ENCODE measurements at places on chromosomes 3 and 15.

- no peak for DNase-seq
These were observed at the start of gene GRM7 for GRCh38 chr3:6860954-6861624. Gene GRM7, plus strand, starts transcription at chr3:6861115.

DNA sequence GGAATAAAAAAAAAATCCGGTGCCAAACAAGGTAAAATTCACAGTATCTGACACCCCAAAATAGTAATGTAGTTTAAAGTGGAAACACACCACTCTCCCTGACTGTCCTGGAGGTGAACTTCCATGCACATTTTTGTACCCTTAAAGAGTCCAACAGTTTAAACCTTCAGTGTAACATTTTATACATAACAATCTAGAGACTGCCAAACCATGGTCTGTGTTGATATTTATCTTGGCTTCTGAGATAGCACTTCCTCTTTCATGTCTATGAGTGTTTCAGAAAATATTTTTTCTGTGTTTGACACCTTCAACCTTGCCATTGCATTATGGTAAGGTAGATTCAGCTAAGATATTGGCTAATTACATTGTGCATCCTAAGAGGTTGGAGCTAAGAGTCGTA is 13.9 kb downstream of the TMEM45A start:
- DNase-seq, result no peak

GRCh38 chr3:132661101-132661500 is 972 bp downstream of the UBA5 start:
- no peak for DNase-seq

DNA sequence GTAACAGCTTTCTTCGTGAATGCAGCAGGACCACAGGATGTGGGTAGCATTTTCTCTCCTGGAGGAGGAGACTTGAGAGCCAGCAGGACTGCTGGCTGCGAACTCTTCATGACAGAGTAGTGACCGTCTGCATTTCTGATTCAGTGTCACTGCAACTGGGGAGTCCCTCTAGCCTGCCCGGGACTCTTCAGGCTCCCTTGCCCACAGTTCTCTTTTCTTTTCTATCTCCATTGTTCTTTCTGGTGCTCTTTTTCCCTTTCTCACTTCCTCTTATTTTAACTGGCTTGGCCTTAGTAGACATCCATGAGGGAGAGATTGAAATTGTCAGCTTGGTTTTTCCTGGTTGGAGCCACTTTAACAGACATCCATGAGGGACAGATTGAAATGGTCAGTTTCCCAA is 49.9 kb upstream of the P2RY1 start:
- no peak for DNase-seq

- no peak for DNase-seq
These were observed 47.5 kb downstream of the PTH1R start for GRCh38 chr3:46924921-46925584.

- no peak for DNase-seq
These were observed 20.3 kb upstream of the CCNL1 start for GRCh38 chr3:157180262-157180661.

All from CD4-positive, alpha-beta T cell treated with Interleukin-12 subunit alpha and Interleukin-12 subunit beta, for 1 hour (primary cell).